NT2/D1 (cell line): ENCODE measurements at places on chromosomes 13 and 19.
A peak's percentile ranks its signal among the peaks of the same experiment; 100 is the strongest.

GRCh38 chr19:50632151-50632835 lies 7.4 kb downstream of the SYT3 start:
- DNase-seq: no peak

DNA sequence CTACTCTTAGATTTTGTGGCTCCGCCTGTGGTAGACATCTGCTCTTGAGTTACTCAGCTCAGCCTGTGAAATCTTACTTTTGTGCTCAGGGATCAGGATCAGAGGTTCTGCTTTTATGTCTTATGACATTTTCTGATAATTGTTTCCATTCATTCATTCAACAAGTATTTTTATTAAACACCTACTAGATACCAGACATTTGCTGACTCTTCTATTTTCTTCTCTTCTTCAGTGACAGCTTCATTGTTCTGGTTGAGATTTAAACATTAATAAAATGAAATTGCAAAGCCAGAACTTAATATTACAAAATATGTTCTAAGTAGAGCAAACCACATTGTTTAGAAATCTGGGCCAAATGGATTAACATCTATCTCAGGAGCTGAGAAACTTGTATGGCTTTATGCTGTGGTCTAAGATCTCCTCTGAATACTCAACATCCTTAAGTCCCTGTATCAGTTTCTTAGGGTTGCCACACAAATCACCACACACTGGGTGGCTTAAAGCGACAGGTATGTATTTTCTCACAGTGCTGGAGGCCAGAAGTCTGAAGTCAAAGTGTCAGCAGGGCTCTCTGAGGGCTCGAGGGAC lies 15.8 kb upstream of the MICU2 start:
- DNase-seq: no peak

GRCh38 chr19:32563761-32564160 lies 17.2 kb upstream of the PDCD5 start:
- DNase-seq: no peak

DNA sequence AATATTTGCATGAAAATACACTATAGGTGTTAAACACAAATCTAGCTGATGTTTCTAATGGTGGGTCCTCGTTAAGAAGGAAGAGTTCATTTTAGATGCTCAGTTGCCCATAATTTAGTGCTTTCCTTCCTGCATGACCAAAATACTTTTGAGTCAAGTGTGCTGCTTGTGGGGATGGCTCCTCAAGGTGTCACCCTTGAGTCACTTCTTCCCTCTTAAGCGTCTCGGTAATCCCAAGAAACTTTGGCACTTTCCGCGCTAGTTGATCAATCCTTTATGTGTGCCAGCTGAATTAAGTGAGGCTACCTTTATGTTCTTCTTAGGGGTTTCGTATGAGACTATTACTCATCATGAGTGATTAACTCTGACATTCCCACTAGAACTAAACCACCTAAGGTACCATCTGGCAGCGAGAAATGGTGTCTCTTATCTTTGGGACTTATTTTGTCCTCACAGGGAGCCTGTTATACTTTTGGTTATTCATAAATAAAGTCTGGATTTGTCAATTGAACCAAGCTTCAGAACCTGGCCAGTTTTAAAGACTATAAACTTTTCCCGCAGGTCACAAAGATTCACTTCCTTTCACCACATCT lies 106.8 kb downstream of the NHLRC3 start:
- DNase-seq: peak; percentile 40

DNA sequence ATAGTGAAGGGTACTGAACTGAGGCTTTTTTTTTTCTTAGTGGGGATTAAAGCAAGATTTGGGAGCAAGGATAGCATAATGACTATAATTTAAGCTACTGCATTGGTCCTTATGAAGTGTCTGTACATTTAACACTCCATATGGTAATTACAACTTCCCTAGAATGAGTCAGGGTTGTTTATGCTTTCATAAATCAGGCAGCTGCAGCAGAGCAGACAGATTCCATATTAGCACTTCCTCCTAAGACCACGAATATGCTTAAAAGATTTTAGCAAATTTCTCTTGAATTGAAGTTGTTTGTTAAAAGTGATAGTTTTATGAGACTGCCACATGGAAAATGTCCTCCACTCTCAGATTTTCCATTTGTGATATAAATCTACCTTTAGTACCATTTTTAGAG lies 401.1 kb upstream of the SPRY2 start:
- DNase-seq: no peak

GRCh38 chr13:45479661-45480060 lies 14.9 kb downstream of the COG3 start:
- no peak for DNase-seq

DNA sequence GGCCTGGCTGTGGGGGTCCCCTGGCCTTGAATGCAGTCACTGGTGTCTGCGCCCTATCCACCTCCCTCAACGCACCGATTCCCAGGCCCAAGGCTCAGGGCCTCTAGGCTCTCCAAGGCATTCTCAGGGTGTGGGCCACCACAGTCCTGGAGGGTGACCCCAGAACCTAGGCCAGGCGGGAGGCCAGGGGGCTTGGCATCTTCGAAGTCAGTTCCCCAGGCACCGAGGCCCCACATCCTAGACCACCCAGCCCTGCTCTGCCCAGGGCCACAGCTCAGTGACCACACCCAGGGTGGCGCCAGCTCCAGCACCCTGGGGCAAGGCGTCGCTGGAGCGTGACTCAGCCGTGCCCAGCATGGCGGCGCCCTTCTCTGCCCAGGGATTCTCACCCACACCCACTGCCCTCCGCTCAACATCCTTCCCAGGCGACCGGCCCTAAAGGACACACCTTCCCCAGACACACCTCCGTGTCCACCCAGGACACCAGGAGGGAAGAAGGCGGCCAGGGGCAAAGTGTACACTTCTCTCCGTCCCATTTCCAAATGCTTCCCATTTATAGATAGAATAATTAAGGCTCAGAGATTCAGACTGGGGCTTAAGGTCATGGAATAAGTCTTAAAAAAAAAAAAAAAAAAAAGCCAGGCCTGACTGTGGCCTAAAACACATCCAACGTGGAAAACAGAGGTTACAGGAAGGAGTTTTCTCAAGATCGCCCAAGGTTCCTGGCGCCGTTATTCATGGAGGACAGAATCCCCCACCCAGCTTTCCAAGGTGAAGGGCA lies 36.4 kb upstream of the NANOS3 start:
- no peak for DNase-seq

DNA sequence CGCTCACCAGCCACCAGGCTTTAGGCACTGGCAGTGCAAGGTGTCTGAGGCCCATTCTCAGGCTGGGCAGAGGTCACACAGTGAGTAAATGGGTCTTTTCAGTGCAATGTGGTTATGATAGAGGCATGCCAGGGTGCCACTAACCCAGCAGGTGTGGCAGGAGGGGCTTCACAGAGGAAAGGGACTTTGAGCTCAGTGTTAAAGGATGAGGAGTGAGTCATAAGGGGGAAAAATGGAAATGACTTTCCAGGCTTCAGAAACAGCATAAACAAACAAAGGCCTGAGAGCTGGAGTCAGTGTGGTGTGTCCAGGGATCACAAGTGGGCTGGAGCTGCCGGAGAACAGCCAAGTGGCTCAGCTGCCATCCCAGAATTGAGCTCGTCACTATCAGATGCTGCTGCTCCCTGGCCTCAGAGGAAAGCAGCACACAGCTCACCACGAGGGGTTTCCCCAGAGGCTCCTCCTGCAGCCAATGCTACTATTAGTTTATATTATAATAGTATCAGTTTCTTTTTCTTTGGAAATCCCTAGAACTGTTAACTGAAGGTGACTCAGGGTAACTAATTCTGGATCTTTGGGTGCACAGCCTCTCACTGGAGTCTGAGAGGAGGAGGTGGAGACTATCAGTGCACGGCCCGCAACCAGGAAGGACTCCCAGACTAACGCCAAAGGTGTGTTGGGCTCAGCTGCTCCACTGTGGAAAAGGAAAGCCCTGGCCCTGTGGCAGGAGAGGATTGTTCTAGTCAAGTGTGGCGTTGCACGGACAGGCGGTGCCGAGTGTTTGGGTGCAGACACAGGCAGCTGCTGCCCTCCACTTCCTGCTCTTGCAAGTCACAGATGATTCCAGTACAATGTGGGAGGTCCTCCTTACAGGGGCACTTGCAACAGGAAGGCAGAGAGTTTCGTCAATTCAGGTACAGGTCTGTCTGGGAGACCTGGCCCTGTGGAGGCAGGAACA lies 39.5 kb downstream of the DHRS12 start:
- no peak for DNase-seq

DNA sequence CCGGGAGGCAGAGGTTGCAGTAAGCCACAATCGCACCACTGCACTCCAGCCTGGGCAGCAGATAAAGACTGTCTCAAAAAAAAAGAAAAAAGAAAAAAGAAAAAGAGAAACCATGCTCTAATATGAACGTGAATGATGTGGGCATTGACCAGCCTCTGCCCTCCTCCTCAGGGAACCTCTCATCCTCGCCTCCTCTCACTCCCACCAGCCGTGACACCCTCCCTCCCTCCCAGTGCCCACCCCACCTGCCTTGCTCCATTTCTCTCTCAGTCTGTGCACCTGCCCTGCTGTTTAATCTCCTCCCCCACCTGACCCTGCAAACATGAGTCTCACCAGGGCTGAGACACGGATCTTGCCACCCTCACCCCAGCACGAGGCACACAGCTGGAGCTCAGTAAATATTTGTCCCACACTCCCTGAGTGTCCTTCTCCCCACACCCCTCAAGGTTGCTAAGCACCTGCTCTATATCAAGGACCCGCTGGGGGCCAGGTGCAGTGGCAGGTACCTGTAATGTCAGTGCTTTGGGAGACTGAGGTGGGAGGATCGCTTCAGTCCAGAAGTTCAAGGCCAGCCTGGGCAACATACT lies 7.5 kb upstream of the BCAT2 start:
- DNase-seq: no peak

- DNase-seq: no peak
Observed at GRCh38 chr19:32097011-32097410, 248.4 kb upstream of the ZNF507 start.

- no peak for DNase-seq
Observed at GRCh38 chr13:40517486-40518480, 148.7 kb downstream of the FOXO1 start.

- DNase-seq: peak; percentile 58
Observed at GRCh38 chr13:111532111-111532510, 211.7 kb downstream of the TEX29 start.

DNA sequence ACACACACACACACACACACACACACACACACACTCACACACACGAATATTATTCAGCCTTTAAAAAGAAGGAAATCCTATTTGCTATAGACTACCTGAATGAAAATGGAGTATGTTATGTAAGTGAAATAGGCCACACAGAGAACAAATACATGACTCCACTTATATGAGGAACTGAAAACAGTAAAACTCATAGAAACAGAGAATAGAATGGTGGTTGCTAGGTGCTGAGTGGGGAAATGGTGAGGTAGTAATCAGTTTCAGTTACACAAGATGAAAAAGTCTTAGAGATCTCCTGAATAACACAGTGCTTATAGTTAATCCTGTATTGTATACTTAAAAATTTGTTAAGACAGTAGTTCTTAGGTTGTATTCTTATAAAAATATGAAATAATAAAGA lies 8.2 kb downstream of the ZNF677 start:
- no peak for DNase-seq

- DNase-seq: no peak
Observed at GRCh38 chr19:39470724-39471339, 9.8 kb upstream of the TIMM50 start.

- DNase-seq: no peak
Observed at GRCh38 chr19:53079313-53079924, 23.8 kb downstream of the ZNF160 start.

GRCh38 chr13:84864341-84864740 lies 934.9 kb downstream of the SLITRK6 start:
- no peak for DNase-seq

DNA sequence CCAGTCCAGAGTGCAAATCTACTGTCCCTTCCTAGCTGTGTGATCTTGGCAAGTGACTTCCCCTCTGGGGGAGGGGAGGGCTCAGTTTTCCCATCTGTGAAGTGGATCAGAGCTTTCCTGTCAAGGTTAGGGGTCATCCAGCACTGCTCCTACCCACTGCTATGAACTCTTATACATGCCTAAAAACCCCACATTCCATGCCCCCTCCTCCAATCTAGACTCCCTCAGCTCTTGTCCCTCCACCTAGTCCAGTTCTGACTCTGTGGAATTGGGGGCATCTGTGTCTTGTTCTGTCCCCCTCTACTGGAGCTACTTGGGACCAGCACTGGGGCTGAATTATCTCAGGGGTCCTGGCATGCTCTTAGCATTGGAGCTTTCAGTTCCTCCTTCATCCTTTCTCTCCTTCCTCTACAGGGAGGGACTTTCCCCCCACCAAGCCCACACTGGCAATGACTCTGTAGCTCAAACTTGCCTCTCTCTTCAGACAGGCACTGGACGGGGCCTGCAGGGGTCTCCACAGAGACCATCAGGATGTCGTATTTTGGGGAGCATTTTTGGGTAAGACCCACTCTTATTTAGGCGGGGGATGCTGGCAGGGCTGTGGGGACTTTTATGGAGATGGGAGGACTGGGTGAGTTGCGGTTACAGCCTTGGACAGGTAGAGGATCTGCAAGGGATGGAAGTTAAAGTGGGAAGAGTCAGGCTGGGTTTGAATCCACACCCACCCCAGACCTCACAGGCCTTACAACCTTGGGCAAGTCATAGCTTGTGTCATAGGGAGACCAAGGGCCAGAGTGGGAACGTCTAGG lies 3.6 kb downstream of the FCHO1 start:
- no peak for DNase-seq

DNA sequence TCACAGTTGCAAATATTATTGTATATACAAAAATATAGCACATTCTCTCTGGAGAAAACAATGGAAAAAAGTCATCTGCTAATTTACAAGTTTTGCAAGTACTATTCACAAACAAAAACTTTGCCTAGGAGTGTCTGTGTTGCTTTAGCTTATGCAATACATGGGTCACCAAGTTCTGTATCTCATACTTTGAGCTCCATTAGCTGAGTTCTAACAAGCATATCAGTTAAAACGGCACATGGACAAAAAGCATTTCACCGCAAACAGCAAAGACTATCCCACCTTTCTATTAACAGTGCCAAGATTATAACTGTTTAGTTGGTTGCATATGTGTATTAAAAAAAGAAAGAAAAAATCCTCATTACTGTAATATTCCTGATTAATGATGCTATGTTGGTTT lies 4.6 kb downstream of the SPRY2 start:
- DNase-seq: no peak

DNA sequence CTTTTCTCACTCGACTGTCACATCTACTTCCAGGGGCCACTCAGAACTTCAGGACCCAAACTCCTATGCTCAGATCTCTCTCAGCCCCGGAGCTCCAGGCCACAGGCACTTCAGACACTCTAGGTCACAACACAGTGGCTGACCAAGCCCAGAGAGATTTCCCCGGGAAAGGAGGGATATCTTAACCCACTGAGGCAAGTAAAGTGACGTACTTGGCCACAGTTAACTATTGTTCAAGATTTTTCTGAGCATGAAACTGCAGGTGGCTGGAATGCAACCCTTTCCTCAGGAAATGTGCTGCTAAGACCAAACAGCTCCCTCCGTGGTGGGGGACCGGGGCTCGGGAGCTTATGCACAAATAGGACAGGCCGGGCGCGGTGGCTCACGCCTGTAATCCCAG lies 23.9 kb downstream of the OPA3 start:
- no peak for DNase-seq
